Effector memory CD4-positive, alpha-beta T cell (primary cell): ENCODE measurements at places on chromosomes 3 and 15.

DNA sequence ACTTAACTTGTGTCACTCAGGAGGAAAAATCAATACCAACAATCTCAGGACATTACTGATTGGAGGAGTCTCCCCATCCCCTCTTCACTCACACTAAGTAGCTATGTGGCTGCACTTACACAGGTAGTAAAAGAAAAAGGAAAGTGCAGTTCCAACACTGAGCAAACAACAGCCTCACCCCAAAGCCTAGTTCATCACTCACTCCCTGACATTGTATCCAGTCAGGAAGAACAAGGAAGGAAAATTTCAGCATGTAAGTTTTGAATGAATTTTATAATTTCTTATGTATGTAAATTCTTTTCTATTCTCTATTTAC, 273.4 kb downstream of the IGSF11 start:
- no peak for DNase-seq

DNA sequence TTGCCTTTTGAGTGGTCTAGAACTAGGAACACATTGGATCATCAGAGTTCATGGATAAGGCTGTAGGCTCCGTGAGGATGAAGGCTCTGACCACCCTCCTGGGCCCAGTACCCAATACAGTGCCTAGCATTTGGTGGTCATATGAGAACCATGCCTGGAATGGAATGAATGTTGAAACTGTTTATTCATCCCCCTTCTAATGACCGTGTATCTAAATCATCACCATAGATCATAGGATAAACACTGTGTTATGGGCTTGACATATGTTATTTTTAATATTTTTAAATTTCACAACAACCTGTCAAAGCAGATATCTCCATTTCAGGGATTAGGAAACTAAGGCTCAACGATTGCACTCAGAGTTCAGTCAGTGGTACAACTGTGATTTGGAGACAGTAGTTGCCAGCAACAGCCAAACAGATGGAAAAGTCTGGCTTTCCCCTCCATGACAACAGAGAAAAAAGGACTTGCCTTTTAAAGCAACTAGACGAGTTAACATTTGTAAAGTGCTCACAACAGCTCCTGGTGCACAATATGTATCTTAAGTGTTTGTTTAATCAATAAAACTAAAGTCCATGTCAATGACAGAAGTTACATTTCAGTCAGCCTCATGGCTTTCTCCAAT, 89.6 kb downstream of the TMEM266 start:
- no peak for DNase-seq

GRCh38 chr3:52177701-52178042, 20.3 kb upstream of the ALAS1 start:
- no peak for DNase-seq

GRCh38 chr3:85592256-85592655, 633.5 kb downstream of the CADM2 start:
- no peak for DNase-seq

- DNase-seq = no peak
Measured at GRCh38 chr3:81302045-81302444, 459.4 kb downstream of the GBE1 start.

DNA sequence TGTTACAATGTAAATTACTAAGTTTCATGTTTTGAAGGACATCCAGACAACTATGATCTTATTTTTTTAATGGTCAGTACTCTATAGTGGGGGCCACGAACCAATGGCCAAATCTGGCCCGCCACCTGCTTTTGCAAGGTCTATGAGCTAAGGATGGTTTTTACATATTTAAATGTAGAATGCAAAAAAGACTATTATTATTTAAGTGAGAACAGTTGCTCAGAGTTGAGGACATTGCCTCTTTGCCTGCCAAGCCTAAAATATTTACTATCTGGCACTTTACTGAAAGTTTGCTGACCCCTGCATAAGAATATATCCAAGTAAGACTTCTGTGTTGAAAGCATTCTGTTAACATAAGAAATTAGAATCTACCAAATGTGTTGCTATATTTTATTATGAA, 163.7 kb upstream of the MDFIC2 start:
- DNase-seq = no peak

DNA sequence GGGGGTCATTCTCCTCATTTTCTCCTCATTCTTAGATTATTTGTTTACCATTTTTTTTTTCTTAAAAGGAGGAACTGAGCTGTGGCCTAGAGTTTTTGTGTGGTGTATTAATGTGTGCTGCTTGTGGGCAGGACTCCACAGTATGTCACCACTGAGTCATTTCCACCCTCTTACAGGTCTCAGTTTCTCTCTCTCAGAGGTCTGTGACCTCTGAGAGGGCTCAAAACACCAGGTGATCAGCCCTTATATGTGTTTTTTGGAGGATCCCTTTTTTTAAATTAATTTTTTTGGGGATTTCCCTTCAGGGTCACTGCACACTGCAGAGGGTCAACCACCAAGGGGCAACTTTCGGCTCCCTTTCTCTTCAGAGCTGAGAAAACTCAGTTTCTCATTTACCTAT, 166.4 kb downstream of the SUCNR1 start:
- no peak for DNase-seq

DNA sequence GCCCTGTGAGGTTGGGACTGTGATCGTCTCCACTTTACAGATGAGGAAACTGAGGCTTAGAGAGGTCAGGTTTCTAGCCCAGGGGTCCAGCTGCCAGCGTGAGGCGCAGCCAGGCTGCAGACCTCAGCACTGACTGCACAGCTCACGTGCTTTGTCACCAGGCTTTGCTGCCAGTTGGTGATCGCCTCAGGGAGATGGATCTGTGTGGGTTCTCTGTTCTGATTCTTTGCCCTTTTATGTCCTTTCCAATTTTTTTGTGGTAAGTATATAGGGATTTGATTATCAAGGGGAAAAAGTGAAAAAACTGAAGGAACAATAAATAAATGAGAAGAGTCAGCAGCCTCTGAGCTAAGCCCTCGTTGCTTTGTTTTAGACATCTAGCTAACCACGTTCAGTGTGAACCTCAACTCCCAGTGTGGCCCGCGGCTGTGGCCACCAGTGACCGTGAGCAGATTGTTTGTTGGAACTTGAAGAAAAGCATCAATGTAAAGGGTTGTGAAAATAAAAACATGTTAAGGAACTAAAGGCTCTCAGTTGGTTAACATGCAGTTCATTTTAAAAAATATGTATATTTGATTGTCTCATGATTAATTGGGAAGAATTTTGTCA, 117.6 kb downstream of the PDE8A start:
- DNase-seq = no peak

GRCh38 chr3:138944929-138945708, 1.8 kb downstream of the FOXL2 start:
- no peak for DNase-seq

GRCh38 chr3:119731560-119732343, 28.9 kb downstream of the CFAP91 start:
- no peak for DNase-seq

DNA sequence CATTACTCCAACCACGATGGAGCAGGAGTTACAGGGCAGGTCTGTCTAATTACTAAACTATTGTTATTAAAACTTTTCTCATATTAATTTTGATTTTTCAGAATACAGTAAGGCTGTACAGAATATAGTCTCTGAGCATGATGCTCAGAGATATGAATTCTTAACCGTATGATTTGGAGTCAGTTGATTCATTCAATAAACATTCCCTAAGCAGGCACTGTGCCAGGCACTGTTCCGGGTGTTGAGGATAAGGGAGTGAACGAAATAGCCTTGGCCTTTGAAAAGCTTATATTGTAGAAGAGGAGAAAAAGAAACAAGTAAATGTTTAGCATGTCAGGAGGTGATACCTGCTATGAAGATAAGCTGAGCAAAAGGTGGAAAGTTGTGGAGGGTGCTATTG, 187.3 kb downstream of the KCNAB1 start:
- DNase-seq = no peak

- DNase-seq = no peak
Measured at GRCh38 chr3:79016587-79017376, 751.0 kb downstream of the ROBO1 start.

DNA sequence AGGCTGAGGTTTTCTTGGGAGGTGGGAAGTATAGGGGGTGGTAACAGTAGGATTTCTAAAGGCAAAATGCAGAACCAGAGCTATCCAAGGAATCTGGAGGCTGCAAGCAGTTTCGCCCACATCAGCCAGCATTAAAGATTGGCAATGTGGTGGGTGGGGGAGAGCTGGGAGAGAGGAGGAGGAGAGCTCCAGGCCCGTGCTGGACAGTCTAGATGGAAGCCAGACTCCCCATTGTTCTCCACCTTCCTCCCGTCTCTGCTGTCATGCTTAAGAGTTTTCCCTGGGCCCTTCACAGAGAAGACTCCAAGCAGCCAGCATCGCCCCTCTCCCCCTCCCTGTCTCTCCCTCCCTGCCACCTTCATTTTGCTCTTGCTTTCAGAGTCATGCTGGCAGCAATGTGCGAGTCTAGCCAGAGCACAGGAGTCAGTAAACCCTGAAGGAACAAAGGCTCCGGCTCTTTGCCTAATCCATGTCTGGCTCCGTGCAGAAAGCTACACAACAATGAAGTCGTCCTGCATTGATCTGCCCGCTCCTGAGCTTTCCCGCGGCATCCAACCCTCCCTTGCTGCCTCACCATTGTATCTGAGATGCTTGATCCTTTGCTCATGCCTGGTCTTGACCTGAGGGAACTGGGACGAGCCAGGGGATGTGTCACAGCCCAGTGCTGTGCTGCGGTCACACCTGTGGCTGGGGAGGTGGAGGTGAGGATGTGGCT, 282.9 kb downstream of the NTRK3 start:
- DNase-seq = no peak

DNA sequence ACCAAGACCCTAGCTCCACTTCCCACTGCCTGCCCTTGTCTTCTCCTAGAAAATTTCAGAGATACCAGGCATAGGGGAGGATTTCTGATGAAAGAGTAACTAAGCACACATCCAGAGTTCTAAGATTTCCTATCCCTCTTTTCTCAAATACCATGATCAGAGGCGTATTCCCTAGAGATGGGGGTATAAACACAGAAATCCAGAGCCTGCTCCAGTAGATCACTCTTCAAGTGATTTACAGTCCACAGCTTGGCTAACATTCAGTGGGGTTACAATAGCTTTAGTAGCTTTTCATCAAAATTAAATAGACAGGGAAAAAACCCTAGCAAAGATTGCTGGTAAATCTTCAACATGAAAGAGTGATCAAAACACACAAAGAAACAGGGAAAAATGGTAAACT, 800.7 kb upstream of the GRM7 start:
- no peak for DNase-seq

GRCh38 chr3:192340031-192340430, 387.3 kb downstream of the FGF12 start:
- DNase-seq = no peak

GRCh38 chr3:117651246-117651645, 941.7 kb downstream of the TUSC7 start:
- no peak for DNase-seq

GRCh38 chr3:69542089-69542804, 156.4 kb upstream of the FRMD4B start:
- DNase-seq = no peak

- DNase-seq = no peak
Measured at GRCh38 chr3:107600780-107601179, 78.0 kb downstream of the BBX start.

DNA sequence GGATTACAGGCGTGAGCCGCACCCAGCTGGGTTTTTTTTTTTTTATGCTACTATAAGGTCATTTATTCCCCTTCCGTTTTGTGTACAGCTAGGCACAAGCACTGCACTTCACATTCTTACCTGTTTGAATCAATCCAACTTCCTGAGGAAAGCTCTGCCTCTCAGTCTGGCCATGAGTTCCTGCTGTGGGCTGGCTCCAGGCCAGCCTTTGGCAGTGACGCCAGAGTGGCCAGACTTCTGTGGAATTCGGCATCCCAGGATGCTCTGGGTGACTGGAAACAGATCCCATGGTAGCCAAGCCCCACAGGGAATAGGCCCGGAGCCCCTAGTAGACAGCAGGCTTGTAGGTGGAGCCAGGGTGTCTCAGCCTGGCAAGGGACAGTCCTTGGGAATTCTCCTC, 21.5 kb upstream of the TIMP4 start:
- no peak for DNase-seq

- DNase-seq = no peak
Measured at GRCh38 chr15:30958219-30958618, 33.2 kb downstream of the MTMR10 start.

- DNase-seq = no peak
Measured at GRCh38 chr15:94400526-94401298, 169.4 kb downstream of the MCTP2 start.

DNA sequence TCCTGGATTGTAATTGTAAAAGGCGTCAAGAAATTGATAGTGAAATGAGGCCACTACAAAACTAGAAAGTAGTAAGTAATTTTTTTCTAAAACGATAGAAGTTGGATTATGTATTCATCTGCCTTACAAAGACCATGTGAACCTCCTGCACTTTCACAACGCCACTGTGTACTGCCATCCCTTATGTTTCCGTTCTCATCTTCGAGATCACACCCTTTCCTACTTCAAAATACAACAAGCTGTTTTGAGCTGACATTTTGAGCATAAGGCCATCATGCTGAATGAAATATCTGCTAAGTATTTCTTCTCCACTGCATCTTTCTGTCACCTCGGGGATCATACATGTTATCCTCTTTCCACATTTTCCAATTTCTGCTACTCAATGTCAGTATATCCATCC, 885.5 kb downstream of the ROBO1 start:
- DNase-seq = no peak

DNA sequence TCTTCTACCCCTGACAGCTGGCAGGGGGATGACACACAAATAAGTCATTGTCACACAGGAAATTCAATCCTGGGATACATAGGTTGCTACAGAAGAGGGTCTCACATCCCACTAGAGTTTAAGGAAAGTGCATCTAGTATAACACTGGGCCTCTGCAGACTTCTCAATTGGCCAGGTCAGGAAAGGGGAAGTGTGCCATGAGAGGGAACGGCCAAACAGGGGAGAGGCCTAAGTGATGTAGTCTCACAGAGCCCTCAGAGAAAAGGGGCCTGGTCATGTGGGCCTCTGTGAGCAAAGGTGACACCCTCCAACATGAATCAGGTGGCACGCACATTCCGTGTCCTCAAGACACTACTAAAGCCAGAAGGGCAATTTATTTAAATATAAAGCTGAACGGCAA, 11.2 kb downstream of the ZXDC start:
- DNase-seq = no peak

DNA sequence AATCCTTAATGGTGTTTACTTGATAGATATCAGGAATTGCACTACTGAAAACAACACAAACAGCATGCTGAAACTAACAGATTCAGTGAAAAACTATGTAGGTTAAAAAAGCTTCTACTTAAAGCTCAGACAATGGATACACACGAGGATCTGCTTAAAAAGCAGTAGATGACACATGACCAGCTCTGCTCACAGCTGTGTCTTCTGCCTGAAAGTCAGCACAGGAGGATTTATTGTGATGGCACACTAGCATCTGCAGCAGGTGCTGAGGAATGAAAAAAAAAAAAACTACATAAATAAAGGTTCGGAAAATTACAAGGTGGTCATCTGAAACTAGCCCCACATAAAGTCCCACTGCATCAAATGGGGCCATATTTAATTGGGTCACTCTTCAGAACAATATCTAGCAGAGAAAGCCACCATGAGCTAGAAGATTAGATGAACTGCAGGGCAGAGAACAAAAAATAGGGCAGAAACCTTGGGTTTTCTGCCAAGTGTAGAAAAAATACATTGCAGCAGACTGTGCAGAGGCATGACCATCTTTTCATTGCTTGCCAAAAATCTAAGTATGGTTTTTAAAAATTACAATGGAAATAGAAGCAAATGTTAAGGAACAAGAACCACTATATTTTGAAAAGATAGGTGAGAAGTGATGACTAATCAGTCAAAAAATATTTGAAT, 13.2 kb upstream of the GOLM2 start:
- DNase-seq = no peak
